Activated gamma-delta T cell treated with Interleukin-2 at 50 U/mL for 16 hours (primary cell): ENCODE measurements at places on chromosomes 13 and 19.

DNA sequence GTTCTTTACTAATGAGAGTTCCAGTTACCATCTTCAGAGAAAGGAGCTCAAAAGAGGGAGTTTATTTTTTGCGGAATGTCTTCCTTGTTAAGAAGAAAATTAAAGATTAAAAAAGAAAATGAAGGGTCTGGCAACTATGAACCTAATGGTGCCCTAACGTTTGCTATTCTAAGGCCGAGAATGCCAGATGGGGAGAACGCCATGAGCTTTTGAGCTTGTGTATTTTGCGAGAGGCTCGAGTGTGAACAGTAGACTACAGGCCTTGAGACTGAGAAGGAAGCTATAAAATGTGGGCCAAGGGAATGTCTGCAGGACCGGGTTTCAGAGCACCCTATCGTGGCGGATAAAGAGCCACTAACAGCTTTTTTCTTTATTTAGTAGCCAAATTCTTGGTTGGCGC lies 6.7 kb downstream of the FGF14 start:
- DNase-seq = no peak

DNA sequence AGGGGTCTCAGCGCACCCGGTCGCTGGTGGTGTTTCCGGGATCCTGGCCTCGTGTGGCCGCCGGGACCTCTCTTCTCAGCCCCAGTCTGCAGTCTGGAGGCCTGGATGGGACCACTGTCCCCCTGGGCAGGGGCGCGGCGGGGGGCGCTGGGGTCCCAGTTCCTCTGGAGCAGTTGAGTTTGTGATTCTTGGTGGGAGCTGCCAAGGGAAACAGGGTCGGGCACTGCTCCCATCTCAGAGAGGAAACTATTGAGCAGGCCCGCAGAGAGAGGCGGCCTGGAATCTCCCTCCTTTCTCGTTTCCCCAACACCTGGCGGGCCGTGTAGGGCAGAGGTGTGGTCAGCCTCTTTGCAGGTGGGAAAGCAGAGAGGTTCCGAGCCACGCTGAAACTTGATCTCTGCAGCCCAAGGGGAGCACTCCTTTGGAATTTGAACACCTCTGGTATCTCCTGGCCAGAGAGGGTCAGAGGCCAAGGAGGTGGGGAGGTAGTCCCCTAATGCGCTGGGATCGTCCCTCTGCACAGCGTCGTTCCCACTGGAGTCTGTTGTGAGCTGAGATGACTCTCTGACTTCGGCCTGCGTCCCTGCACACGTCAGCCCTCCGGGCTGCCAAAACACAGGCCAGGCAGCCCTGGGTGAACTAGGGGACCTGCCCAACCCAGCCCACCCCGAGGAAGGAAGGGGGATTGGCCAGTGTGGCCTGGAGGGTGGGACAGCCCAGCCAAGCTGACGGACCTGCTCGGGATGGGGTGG lies 741 bp downstream of the PLEKHF1 start:
- no peak for DNase-seq

GRCh38 chr13:84038001-84038400 lies 155.7 kb upstream of the SLITRK1 start:
- DNase-seq = no peak

DNA sequence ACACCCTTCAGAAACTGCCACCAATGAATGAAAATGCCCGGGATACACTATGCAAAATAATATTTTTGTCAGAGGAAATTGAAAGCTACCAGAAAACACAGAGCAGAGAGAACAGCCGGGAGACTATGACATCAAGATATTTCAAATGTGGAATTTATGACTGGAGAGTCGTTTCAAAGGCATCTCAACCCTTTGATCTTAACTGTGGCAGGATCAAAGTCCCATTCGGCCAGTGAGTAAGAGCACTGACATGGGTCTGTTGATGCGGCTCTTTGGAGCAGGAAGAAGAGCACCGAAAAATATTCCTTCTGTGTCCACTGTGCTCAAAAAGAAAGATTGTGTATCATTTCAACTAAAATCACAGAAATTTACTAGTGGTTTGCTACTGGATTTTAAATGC lies 201.9 kb downstream of the RFC3 start:
- no peak for DNase-seq

DNA sequence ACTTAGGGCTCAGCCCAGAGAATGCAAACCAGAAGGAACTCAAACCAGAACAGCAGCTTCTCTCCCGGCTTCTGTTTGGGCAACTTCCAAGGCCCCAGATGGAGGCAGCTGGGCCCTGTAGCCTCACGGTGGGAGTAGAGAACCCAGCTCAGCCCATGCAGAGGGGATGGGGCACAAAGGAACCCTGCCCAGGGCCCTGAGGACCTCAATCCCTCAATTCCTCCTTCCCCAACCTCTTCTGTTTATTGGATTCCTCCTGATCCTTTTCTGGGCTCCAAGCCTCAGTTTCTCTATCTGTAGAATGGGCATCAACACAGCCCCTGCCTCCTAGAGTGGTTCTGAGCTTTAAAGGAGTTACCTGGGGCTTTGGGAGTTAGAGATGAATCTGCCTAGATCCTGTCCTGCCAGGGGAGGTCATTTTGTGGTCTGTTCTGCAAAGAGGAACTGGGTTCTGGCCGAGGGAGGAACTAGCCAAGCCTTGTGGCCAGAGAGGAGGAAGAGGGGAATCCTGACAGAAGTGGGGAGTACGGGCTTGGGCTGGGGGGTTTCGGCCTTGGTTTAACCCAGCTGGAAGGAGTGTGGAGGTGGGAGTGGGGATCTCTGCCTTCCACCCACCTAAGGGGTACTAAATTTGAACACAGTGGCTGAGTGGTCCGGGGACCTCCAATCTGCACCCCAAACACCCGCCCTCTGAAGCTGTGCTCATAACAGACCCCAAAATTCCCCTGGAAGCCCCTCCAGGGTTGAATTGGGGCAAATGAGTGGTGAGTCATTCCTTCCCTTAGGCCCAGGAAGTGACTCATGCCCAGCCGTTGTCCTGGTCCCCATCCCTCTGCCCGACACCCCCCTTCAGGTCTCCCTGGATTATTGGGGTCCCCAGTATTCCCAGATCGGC lies 2.7 kb downstream of the ADGRE5 start:
- peak; percentile 49 for DNase-seq

GRCh38 chr19:57436417-57436816 lies 1.3 kb downstream of the ZNF749 start:
- no peak for DNase-seq

DNA sequence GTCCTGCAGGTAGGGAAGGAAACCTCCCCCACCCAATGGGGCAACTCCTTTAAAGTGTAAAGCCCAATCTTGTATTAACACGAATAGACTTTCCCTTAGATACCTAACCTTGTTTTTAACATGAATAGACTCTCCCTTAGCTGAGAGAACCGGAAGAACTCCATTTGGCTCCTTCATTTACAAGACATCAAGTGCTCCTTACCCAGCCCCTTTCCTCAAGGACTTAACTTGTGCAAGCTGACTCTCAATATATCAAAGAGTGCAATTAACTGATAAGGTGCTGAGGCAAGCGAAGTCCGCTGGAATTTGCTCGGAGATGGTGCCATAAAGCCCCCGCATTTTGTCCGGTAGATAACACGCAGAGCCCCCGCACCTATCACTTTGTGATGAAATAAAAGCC lies 9.9 kb upstream of the ZNF90 start:
- no peak for DNase-seq

DNA sequence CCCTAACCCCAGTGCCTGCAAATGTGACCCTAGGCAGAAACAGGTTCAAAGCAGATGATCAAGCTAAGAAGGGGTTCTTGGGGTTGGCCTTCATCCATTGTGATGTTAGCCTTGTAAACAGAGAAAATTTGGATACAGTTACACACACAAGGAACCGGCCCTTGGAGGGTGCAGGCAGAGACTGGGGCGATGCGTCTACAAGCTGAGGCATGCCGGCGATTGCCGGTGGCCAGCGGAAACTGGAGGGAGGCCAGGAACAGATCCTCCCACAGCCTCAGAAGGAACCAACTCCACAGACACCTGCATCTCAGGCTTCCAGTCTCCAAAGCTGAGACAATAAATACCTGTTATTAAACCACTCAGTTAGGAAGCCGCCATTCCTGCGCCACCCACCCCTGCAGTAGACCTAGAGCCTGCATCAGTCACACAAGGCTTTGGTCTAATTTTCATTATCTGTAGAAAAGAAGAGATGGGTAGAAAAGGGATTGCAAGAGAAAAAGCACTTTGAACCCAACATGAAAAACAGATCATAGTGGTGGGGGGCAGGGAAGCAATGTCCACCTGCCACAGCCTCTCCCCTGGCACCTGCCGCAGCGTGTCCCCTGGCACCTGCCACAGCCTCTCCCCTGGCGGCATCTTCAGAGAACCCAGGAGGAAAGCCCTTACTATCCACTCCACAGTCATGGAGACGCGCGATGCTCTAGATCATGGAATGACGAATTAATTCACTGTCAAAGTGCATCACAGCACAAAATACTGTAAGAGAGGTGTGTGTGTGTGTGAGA lies 119.7 kb upstream of the SOX1 start:
- DNase-seq = no peak

DNA sequence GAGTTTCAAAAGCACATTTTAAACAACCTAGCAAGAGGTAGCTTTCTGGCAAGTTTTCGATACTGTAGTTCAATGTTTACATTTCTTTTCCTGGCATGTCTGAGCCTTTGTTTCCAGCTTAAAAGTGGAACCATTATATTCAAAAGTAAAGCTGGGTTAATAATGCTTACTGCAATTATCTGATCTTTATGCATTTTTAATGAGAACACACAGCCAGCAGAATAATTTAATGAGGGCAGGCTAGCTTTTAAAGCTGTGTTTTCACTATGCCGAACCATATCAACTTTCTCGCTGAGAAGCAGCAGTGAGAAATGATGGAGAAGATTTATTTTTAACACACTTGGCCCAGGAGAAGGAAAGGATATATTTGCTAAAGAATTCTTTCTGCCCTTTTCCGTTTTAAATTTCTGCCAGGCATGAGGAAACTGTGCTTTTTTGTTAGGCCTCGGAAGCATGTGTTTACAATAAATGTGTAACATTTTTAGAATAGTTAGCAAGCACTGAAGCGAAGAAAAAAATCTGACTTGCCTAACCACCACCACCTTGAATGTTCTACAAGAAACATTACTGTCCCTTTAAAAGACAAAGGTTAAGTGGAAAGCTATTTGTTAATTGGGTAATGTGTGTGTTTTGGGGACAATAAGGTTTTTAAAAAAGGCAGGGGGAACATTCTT lies 1.0 kb downstream of the MBNL2 start:
- no peak for DNase-seq

DNA sequence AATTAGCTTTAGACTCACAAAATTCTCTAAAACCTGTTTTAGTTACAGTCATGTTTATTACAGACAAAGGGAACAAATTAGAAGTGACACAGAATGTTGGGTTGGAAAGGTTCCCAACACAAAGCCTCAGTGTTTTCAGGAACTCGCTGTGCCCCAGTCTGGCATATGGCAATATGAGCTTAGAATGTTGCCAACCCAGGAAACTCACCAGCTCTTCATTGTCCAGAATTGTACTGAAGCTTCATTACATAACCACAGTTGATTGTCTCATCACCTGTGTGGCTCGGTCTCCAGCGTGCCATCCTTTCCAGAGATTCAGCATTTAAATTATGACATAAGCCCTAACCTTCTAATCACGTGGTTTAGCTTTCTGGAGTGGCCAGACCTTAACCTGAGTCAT lies 19.1 kb downstream of the ZNF264 start:
- DNase-seq = no peak

GRCh38 chr19:33510462-33511194 lies 11.0 kb downstream of the PEPD start:
- DNase-seq = no peak

- DNase-seq = no peak
Observed at GRCh38 chr19:49767381-49767780, 580 bp downstream of the AP2A1 start.

- DNase-seq = no peak
Observed at GRCh38 chr13:24500977-24501376, 11.6 kb downstream of the PARP4 start.

DNA sequence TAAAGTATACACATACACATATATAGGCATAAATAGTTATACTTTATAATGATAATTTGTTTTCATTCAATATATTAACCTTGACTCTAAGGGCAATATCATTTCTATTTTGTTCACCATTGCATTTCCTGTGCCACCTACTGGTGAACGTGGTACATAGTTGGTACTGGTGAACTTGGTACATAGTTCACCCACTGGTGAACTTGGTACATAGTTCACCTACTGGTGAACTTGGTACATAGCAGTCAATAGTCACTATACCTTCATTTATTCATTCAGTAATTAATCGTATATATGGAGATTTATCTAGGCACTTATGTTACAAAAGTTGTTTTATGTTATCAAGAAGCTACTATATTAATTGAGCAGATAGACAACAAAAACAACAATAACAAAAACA lies 172.6 kb upstream of the ATXN8OS start:
- no peak for DNase-seq

GRCh38 chr13:98044301-98044700 lies 90.8 kb downstream of the IPO5 start:
- no peak for DNase-seq

- no peak for DNase-seq
Observed at GRCh38 chr13:102680133-102680717, 14.6 kb downstream of the METTL21C start.

GRCh38 chr13:99859178-99860177 lies 112.1 kb downstream of the ZIC5 start:
- DNase-seq = peak; percentile 36

- no peak for DNase-seq
Observed at GRCh38 chr19:58183817-58184215, 955 bp downstream of the ZNF274 start.

GRCh38 chr13:60491531-60491930 lies 94.5 kb downstream of the TDRD3 start:
- DNase-seq = no peak

GRCh38 chr19:18225355-18225701 lies 910 bp downstream of the PDE4C start:
- DNase-seq = no peak

- DNase-seq = no peak
Observed at GRCh38 chr19:15532779-15533521, 24.6 kb downstream of the CYP4F22 start.

DNA sequence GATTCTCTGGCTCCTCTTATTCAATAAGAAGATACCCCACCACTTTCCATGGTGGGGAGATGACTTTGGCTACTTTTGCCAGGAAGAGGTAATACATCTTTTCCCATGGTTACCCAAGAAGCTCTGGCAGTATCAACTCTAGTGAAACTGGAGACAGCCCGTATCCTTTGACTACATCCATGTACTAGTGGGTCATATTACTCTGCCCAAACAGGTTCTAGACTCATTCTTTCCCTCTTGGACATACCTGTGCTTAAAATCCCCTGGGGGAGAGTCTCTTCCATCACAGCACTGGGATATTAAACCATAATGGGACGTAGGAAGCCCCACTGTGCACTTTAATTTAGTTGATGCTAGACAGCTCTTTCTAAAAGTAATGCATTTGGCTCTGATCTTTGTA lies 144.7 kb upstream of the KLF12 start:
- DNase-seq = no peak

- peak; percentile 22 for DNase-seq
Observed at GRCh38 chr19:41821003-41821735, 23.3 kb downstream of the LYPD4 start.

- no peak for DNase-seq
Observed at GRCh38 chr13:109309625-109310363, 476.6 kb downstream of the IRS2 start.

DNA sequence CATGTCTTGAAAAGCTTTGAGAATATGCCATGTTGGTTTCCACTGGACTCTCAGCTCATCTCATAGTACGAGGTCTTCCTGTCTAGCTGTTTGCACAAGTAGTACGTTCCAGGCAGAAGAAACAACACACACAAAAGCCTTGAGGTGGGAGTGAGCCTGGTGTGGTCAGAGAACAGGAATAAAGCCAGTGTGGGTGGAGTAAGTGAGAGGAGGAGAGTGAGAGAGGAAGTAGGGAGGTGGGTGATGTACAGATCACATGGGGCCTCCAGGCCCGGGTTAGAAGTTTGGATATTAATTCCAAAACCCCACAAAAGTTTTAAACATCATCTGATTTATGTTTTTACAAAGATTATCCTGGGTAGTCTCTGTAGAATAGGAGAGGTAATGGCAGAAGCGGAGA lies 230.6 kb downstream of the MTUS2 start:
- DNase-seq = no peak
